ENCODE measurements at places on chromosomes 7 and 10.

- DNase-seq: no peak
Observed at GRCh38 chr10:132336919-132337407, 5.0 kb downstream of the LRRC27 start.

DNA sequence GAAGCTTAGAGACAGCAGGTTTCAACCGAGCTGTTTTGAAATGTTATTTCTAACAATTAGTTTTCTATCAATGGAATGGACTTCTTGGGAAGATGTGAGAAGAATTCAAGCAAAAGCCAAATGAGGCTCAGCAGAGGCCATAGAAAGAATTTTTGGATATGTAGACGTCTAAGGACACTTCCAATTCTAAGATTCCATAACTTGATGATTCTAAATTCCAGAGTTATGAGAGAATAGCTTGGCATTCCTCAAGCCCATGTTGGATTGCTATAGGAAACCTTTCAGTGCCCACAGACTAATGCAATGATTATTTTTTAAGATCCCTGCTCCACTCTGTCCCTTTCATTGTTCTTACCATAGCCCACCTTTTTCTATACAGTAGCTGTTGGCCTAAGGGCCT, 77.2 kb upstream of the PALS2 start:
- no peak for DNase-seq

DNA sequence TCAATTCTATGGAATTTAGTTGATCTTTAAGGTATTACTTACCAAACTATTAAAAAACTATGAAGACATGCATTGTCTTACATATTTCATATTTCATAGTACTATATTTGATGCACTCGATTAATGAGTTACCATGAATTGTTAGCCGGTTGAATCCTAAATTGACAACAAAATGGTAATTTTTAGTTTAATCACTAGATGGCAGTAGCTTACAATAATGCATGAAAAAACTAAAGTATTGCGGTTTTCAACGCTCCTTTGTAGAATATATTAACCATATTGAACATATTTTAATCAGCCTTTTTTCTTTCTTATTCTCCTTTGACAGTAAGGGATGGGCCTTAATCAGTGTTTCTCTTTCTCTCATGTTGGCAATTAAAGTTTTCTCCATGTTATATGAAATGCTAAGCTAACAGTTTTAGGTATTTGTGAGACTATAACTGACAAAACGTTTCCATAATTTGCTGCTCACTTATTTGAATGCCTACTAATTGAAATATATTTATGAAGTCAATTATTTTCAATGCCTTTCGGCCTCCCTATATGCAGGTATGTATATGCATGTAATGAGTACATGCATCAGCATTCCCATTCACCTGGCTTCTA, 48.5 kb upstream of the ARL4A start:
- DNase-seq: no peak

DNA sequence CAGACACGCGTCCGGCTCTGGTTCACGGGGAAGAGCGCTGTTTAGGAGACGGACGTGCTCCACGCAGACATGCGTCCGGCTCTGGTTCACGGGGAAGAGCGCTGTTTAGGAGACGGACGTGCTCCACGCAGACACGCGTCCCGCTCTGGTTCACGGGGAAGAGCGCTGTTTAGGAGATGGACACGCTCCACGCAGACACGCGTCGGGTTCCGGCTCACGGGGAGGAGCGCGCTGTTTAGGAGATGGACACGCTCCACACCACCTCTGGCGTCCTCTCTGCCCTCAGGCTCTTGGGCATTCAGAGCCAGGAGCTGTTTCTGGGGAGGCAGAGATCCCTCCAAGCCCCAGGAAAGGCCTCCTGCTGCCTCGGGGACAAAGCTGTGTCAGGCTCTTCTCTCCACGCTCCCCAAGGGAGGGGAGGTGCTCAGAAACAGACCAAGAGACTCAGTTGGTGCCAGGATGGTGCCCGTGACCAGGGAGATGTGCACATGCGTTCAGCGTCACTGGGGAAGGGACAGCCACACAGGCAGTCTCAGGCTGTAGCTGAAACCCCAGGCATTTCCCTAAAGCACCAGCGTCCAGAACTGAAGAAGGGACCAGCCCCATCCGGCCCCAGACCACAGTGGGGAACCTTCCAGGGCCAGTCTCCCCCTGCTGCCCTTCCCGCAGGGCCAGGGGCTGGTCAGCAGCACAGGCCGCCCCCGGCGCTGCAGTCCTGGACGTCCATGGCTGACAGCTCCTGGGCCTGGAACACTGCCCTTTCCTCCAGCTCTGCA, 175.6 kb downstream of the ELFN1 start:
- DNase-seq: no peak
